ENCODE measurements at places on chromosomes 6 and 20.
A peak's percentile ranks its signal among the peaks of the same experiment; 100 is the strongest.

- no peak for DNase-seq
These were observed 4.7 kb upstream of the TRMT11 start for GRCh38 chr6:125981571-125982185.

GRCh38 chr6:16380220-16380809 lies 141.9 kb downstream of the GMPR start:
- peak; percentile 7 for DNase-seq

DNA sequence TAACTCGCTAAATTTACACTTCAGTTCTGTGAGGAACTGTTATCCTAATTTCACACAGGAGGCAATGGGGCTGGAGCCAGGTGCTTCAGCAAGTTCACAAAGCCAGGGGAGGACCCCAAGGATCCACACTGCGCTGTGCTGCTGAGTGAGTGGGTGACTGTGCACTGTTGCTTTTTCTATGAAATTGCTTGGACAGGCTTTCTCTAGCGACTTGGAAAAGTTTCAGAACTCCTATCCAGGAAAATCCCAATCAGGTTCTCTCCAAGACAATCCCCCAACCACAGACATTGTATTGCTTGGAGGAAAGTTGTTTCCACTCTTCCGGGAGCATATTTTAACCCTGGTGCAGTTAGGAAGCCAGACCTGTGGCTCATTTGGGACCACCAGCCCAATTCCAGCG lies 175.9 kb upstream of the CST7 start:
- no peak for DNase-seq

- DNase-seq: peak; percentile 44
These were observed 15.5 kb downstream of the CCDC167 start for GRCh38 chr6:37483917-37484785.

DNA sequence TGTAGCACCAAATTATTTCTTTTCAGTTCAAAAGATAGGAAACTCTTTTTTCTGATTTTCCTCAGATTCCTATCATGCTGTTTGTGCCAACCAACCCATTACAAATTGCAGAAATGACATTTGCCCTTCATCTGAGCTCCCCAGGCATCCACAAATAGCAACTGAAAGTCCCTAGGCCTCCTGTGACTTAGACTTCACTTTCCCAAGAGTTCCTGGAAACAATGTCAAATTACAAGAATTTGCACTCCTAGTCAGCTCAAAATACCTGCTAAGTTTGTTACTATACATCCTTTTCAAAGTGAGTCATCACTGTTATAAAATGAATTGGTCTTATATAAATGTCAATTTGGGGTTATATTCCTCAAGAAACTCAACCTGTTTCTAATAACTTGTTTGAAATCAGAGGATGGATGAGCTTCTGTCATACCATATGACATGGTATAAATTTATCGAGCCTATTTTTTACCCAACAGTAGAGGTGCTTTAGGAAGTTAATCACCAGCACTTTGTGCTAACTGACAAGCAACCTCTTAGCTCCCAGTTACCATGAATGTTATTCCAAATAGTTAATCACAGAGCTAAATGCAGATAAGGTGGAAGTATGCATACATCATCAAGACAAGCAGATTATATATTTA lies 256.5 kb downstream of the HACE1 start:
- DNase-seq: no peak

GRCh38 chr6:80967609-80968008 lies 784.9 kb downstream of the TENT5A start:
- no peak for DNase-seq

DNA sequence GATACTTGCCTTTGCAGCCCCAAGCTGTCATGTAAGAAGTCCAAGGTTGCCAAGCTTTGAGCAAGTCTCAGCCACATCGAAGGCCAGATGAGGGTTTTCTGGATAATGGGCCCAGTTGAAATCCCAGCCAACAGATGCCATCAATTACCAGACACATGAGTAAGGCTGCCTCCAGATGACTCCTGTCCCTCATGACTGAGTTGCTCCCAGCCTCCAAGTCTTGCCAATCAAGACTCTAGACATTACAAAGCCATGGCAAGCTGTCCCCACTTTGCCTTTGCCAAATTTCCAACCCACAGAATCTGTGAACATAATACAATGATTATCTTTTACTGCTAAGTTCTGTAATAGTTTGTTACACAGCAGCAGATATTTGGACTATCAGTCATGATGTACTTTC lies 76.8 kb upstream of the ARMC2 start:
- DNase-seq: no peak

DNA sequence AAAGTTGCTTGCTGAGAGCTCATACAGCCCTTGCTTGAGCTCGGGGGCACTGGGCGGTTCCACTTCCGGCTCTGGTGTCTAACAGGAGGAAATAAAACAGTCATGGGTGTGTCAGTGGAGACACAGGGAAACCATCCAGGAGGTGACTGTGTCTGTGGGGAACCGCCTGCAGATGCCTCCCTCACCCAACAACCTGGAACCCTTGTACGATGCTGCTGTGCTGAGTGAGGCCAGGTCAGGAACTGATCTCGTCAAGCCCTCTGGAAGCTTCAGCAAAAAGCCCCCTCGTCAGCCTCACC lies 15.5 kb downstream of the TXNDC5 start:
- no peak for DNase-seq

GRCh38 chr20:35091816-35092523 lies 637 bp downstream of the TRPC4AP start:
- DNase-seq: no peak

DNA sequence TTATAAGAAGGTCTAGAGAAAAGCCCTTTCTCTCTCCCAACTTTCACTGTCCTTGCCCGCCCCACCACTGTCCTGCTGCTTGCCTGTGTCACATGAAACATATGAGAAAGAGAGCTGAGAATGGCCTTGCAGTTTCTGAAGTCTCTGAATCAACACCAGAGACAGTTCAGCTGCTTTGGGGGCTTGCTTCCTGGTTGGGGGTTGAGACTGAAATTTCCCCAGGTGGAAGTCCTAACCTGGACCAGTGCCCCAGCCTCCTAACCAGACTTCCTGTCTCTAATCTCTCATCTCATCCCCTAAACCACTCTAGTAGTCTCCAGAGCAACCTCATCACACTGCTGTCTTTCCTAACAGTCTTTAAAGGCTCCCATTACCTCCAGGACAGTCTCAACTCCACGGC lies 10.7 kb downstream of the TRAM2 start:
- no peak for DNase-seq

DNA sequence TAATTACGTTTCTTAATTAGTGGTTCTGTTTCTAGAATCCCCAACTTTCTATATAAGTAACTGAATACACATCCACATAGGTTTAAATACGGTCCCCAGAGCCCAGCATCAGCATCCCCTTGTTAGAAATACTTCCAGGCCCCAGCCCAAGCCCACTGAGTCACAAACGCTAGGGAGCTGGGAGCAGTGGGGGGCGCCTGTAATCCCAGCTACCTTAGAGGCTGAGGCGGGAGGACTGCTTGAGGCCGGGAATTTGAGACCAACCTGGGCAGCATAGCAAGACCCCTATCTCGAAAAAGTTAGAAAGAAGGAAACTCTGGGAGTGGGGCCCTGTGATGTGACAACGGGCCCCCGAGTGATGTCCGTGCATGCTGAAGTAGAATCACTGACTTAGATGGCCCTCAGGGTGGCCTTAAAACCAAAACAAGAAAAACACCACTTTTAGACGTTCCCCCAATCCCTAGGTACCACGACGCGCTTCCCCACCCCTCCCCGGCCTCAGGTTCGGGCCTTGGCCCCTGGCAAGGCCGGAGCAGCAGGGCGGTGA lies 1.3 kb upstream of the PPP1R3G start:
- no peak for DNase-seq

DNA sequence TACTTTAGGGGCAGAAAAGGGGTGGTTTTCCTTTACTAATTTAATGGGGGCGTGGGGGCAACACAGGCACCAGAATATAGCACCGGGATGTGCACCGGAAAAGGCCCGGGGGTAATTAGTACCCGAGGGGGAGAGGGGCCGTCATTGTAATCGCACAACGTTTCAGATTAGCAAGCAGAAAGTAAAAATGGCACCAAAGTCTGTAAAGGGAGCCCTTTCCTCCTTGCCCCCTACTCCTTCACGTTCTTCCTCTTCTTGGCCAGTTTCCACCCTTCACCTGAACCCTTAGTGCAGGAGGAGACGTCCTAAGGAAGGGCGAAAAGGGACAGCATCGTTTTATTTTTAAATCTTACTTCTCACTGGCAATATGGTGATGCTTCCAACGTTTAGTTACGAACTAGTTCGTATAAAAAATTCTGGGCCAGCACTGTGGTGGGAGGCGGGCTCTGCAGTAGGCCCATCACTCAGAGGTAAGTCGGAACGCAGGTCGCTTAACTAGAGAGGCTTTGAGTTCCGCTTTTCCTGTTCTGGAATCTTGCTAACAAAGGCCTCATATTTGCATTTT lies 742 bp upstream of the CEP85L start:
- DNase-seq: no peak

- no peak for DNase-seq
These were observed 1.4 kb upstream of the TIAM2 start for GRCh38 chr6:154993710-154994109.

DNA sequence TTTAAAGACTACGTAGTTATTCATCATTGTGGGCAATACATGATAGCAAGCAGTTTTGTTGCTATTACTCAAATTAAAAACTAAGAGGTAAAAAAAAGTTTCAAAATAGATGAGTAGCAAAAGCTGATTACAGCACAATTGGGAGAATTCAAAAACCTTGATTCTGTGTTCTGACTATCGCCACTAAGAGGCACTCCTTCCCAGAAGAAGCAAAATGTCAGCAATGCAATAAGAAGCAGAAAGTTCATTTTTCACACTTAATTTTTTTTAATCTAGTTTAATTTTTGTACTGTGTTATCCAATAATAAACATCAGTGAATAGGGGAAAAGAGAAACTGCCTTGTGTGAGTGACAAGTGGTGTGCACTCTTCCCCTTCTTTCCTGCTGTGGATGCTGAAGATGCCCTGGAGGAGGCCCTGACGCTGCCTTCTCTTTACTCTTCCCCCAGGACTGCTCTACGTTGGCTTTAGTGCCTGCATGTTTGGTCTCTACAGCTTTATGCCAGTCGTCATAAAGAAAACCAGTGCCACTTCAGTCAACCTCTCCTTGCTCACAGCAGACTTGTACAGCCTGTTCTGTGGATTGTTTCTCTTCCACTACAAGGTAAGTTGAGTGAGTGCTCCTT lies 263.2 kb upstream of the PLN start:
- DNase-seq: peak; percentile 35

DNA sequence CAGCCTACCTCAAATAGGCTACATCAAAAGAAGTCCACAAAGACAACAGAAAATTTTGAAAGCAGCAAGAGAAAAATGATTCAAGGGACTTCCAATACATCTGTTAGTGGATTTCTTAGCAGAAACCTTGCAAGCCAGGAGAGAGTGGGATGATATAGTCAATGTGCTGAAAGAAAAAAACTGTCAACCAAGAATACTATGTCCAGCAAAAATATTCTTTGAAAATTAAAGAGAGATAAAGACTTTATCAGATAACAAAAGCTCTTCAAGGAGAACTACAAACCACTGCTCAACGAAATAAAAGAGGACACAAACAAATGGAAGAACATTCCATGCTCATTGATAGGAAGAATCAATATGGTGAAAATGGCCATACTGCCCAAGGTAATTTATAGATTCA lies 34.0 kb downstream of the MCHR2 start:
- DNase-seq: no peak

DNA sequence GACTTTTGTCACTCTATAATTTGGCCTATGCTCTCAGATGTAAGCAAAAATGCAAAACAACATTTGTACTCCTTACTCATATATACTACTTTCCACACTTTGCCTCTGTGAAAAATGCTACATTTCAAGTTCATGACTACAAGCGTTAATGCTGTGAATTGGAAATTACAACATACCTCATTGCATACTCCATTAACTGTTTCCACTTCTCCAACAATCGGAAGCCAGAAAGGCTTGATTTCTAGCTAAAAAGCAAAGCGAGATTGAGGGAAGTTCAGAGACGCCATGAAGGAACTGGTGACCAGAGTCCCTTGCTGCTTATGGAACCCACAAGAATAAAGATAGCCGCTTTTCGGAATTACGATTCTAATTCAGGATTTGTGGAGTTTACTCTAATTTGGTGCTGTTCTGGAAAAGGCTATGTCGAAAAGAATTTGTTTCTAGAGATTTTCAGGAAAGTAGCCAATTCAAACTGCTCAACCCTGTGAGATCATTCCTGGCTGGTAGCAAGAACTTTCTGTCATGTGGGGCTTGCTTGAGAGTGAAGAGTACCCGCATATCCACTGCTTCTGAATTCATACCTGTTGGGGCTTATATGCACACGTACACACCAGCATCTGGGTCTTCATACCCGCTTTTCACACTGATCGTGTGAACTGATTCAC lies 98.0 kb upstream of the CITED2 start:
- no peak for DNase-seq

GRCh38 chr6:131167773-131168172 lies 32.5 kb downstream of the AKAP7 start:
- no peak for DNase-seq

DNA sequence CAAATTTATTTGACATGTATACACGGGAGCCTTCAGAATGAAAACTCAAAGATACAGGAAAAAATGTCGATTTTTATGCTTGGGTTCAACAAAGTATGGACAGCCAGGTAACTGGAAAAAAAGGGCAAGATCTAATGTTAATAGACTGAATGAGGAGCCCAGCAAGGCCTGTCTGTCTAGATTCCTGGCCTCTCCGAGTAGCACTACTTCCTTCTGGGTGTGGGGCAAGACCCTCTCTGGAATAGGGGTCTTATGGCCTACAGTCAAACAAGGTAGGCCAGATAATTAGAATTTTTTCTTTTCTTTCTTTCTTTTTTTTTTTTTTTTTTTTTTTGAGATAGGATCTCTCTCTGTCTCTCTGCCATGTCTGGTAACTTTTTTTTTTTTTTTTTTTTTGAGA lies 113.4 kb upstream of the SHLD1 start:
- no peak for DNase-seq

- DNase-seq: peak; percentile 86
These were observed 11.2 kb downstream of the TLDC2 start for GRCh38 chr20:36886859-36887751.

- no peak for DNase-seq
These were observed 19.9 kb downstream of the ATXN1 start for GRCh38 chr6:16741112-16742016.

- peak; percentile 15 for DNase-seq
These were observed 4.2 kb upstream of the BMP6 start for GRCh38 chr6:7721649-7722048.

DNA sequence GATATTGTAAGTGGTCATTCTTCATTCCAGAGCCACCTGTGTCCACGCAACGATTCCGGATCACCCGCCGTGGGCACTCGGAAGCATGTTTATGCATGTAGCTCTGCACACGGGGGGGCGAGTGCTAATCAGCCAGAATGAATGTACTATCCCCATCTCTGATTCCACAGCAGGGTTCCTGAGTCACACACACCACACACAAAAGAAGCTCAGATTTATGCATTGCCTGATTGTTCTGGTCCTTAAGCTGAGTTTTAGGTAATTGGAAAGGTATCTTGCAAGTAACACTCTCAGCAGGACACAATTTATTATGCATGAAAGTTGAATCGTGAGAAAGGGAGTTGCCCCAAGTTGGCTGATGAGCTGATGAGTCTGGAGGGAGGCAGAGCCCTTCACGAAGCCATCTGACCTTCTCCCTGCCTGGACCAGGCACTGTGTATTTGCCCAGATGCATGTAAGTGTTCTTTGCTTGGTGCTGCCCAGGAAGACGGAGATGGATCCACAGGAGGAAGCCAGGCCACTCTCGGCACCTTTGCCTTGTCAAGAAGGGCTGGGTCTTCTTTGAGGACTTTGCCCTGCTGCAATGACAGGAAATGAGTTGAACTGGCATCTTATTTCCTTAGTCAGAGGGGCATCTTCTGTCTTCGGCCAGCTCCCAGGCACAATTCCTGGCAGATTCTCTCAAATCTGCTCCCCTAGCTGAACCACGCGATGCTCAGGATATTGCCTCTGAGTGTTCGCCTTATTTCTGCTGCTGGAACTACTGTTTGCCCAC lies 141.1 kb downstream of the SYNDIG1 start:
- no peak for DNase-seq
